ENCODE measurements at places on chromosomes 7 and 10.

GRCh38 chr10:132991706-132992432, 49.5 kb upstream of the CFAP46 start:
- DNase-seq: no peak

- no peak for DNase-seq
Observed at GRCh38 chr10:43479275-43479674, 42.4 kb downstream of the ZNF487 start.

GRCh38 chr10:76830218-76830617, 807.4 kb downstream of the KCNMA1 start:
- DNase-seq: no peak

- no peak for DNase-seq
Observed at GRCh38 chr10:132229096-132229495, 42.3 kb downstream of the DPYSL4 start.

GRCh38 chr7:68429411-68430117, 1168.7 kb upstream of the AUTS2 start:
- DNase-seq: no peak

- peak; percentile 5 for DNase-seq
Observed at GRCh38 chr7:152674860-152675758, 832 bp downstream of the XRCC2 start.

DNA sequence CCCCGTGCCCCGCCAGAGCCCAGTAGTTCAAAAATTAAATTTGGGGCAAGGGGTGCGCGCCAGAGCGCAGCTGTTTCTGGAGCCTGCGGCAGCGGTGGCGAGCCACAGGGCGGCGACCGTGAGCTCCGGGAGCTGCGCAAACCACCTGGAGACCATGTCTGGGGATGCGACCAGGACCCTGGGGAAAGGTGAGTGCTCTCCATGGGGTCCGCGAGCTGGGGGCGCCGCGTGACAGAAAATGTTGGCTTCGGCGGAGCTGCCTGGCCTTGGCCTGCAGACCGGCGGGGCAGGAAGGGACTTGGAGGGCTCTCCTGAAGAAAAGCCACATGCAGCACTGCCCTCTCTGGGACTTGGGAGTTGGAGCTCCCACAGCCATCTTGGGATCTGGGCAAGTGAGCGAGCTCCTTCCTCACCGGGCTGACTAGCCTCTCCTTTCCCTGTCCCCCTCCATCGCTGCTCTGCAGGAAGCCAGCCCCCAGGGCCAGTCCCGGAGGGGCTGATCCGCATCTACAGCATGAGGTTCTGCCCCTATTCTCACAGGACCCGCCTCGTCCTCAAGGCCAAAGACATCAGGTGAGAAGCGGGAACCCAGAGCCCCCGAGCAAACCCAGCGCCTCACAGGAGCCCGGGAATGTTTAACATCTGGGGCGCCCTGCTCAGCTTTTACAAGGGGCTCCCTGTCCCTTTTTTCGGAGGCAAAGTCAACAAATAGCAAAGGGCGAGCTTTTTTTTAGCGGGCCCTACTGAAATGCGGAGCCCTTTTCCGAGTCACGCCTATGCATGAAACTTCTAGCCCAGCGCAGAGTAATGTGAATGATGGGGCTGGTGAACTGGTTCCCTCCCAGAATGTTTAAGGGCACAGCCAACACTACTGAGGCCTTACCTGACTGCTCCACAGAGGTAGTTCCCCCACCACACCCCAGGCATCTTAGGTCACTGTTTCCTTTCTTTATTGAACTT, 6.1 kb downstream of the GSTO2 start:
- DNase-seq: peak; percentile 45

GRCh38 chr7:142323706-142324105, 65.8 kb upstream of the PRSS58 start:
- DNase-seq: peak; percentile 26

GRCh38 chr10:34432589-34432988, 382.5 kb downstream of the PARD3 start:
- DNase-seq: no peak

DNA sequence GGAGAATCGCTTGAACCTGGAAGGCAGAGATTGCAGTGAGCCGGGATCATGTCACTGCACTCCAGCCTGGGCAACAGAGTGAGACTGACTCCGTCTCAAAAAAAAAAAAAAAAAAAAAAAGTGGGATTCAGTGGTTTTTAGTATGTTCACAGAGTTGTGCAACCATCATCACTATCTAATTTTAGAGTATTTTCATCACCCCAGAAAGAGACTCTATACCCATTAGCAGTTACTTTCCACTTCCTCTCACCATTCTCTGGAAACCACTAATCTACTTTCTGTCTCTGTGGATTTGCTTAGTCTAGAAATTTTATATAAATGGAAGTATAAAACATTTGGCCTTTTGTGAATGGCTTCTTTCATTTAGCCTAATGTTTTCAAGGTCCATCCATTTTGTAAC, 113.4 kb downstream of the ST7 start:
- no peak for DNase-seq

GRCh38 chr10:24462889-24463552, 254.1 kb downstream of the KIAA1217 start:
- no peak for DNase-seq

GRCh38 chr10:29479981-29480954, 154.5 kb downstream of the SVIL start:
- no peak for DNase-seq

- no peak for DNase-seq
Observed at GRCh38 chr7:148903504-148903903, 19.4 kb upstream of the EZH2 start.

- DNase-seq: no peak
Observed at GRCh38 chr10:93106631-93107072, 33.0 kb downstream of the CYP26A1 start.

- DNase-seq: no peak
Observed at GRCh38 chr10:16689227-16689626, 128.0 kb downstream of the RSU1 start.

Measured in stimulated activated CD4-positive, alpha-beta T cell treated with anti-CD3 and anti-CD28 coated beads, TNF-alpha, amount 100 ng/mL, for 48 hours (primary cell).